GM12892 (cell line): ENCODE measurements at places on chromosomes 5 and 9.

DNA sequence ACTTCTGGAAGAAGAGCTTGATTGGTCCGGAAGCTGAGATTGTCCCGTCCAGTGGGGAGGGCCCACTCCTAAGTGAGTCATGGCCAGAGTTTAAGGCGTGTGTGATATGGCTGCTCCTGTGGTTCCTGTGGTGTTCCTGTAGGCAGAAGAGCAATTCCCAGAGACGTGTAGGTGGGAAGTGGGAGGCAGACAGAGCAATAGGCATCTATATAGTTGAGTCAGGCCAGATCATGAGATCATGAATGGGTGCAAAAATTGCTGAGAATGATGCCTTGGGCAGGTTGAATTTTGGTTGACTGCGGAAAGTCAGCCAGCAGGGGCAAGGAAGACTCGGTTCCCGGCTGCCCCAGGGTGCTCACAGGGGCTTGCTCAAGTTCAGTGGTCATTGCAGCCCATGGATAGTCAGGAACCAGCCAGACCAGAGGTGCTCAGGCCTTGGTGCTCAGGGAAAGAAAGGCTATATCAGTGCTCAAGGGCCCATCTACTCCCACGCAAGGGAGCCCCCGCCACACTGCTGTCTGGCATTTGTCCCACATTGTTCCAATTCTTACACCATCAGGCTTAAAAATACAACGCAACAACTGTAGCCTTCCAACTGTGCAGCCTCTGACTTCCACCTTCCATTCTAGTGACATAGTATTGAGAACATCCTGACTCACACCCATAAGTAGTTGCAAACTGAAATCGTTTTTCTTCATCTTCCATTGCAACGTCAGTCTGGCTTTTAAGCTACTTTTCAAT lies 21.0 kb upstream of the GSN start:
- no peak for DNase-seq

DNA sequence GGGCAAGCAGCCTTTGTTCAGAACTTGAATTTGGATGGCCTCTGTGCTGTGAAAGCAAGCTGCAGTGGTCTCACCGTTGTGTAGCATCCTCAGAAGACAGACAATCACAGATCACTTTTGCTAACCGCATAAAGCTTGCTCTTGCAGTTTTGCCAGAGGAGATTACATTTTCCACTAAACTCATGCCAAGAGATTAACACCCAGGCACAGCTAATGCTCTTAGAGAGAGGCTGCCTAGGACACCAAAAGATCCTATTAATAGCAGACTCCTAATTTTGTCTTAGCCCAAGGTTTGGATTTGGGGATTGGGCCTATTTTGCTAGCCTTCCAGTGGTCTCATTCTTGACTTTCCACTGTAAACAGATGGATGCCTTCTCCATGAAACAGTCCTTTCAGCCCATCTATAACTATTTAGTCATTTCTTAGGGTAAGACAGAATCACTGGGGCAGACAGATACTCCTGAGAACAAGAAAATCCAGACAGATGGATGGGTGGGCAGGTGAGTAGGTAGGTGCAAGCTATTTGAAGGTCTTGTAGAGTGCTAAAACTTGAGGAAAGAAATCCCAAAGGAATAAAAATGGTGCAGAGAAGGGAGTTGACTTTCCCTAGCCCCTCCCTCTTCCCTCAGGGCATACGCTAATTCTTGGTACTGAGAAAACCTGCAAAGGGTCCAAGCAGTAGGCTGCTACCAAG lies 506.2 kb downstream of the SPOCK1 start:
- no peak for DNase-seq

GRCh38 chr9:130578865-130579737 lies at the start of gene FUBP3:
Gene FUBP3 (plus strand): TSS chr9:130579577. CDS start chr9:130579681, 104 bp downstream.
- DNase-seq = peak; percentile 99

- no peak for DNase-seq
These were observed 32.7 kb downstream of the UBE2D2 start for GRCh38 chr5:139593716-139594319.

- no peak for DNase-seq
These were observed 2.2 kb downstream of the THBS4 start for GRCh38 chr5:80037366-80037765.

DNA sequence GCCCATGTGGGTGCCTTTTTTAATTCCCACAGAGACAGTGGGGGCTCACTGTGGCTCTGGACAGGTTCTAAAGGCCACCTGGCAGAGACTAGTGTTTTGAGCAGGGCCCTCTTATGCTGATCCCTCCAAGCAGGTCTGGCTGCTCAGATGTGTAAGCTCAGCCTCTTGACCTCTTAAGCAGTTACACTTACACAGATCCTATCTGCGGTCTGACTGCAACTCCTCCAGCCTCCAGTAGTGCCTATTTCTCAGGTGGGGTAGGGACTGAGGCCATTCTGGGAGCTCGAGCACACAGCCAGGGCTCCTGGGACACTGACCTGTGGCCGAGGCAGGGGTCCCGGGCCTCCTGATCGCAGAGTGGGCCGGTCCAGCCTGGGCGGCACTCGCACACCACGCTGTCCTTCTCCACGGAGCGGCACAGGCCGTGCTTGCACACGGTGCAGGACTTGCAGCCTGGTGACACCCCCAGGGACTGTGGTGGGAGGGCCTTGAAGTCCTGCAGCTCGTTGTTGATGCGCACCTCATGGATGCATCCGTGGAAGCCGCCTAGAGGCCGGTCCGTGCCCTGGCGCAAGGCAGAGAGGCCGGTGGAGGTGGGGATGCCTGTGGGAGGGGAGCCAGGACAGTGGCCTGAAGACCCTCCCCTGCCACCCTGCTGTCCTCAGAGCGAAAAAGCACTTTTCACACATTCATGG lies 91.9 kb upstream of the PANK3 start:
- no peak for DNase-seq

GRCh38 chr9:117218951-117219350 lies 195.9 kb downstream of the ASTN2 start:
- DNase-seq = no peak

GRCh38 chr9:135775911-135776310 lies 73.9 kb downstream of the KCNT1 start:
- DNase-seq = no peak

DNA sequence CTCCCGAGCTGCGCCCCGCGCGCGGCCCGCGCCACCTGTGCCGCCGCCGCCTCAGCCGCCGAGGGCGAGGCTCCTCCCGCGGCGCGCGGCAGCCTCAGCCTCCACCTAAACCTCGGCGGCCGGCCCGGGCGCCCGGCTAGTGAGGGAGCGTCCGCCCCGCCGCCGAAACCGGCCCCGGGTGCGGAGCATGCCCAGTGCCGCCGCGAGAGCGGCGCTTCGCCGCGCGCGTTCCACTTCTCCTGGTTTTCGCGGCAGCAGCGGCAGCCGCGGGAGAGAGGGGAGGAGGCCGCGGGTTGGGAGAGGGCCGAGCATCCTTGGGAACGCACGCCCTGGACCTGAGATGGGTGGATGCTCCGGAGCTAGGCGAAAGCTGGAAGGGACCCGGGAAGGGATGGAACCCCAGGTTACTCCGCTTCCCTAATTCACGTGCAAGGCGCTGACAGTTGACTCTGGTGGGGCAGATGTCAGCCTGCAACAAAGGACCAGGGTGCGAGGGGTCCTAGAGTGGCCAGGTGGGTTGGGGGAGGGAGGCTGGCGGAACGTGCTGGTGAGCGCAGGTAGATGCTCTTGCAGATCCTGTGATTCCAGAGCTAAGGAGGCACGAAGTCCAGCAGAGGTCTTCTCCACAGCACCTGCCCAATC lies at the start of gene CTNND2:
CTNND2 (minus strand) TSS at position 182 of the 642 bp plus-strand sequence. CDS start 593 bp downstream, outside the sequence.
- peak; percentile 0 for DNase-seq

- no peak for DNase-seq
These were observed 1523.6 kb upstream of the WWC1 start for GRCh38 chr5:166767858-166768257.

DNA sequence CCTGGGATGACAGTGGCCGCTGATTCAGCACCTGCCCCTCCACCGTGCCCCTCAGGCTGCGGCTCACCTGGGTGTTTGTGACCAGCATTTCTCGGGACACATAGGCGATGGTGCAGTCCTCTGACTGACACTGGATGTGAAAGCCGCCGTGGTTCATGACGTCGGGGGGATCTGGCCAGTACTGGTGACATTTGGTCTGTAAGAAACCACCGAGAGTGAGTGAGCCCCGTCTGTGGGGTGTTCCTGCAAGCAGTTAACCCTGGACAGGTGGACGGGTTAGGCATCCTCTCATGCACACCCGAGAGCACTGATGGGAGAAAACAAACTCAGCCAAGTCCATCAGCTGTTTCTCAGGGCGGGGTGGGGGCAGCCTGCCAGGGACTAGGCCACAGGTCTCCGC lies 62.5 kb upstream of the EPB41L4B start:
- DNase-seq = no peak

GRCh38 chr9:111030492-111030891 lies 7.8 kb downstream of the LPAR1 start:
- DNase-seq = no peak

- no peak for DNase-seq
These were observed 22.0 kb upstream of the ARHGEF28 start for GRCh38 chr5:73603998-73604397.

DNA sequence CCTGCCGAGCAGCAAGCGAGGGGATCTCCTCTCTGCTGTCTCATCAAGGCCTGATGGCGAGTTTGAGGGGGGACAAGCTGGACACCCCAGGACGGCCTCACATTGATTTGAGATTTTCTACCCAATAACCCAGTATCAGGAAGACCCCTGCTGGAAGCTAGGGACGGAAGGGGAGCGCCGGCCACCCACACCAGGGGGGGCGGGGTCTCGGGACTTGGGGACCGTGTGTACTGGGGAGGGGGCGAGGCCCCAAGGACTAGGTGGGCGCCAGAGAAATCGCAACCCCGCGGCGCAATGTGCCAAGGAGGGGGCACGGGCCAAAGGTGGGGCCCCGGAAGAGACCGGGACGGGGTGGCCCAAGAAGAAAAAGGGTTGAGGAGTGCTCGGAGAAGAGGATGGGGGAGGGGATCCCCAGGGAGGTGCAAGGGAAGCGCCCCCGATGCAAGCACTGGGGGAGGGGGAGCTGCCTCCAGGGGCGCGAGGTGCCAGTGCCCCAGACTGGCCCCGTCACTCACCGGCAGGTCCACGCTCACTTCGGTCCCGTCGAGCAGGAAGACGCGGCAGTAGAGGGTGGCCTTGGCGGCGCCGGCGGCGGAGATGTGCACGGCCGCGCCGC lies 1.1 kb downstream of the EPB41L4B start:
- no peak for DNase-seq

GRCh38 chr5:172622091-172623046 lies 18.7 kb upstream of the NEURL1B start:
- DNase-seq = no peak

DNA sequence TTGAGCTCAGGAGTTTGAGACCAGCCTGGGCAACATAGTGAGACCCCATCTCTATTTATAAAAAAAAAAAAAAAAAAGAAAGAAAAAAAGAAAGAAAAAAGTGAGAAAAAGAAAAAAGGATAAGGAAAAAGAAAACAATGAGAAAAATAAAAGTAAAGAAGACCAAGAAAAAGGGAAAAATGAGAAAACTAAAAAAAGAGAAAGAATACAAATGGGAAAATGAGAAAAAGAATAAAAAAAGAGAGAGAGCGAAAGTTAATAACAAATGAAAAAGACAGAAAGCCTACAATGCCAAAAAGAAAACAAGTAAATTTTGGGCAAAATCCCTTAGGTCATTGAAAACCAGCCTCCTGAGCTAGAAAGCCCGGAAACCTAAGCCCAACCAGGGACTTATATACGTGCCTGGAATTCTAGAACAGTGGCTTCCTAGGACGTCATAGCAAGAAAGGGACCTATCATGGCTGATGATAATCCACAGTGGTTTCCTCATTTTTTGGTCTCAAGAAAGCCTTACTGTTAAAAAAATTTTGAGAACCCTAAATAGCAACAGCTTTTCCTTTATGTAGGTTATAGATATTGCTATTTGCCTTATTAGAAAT lies 131.7 kb upstream of the CLINT1 start:
- DNase-seq = no peak

- DNase-seq = no peak
These were observed 18.1 kb upstream of the ZNF484 start for GRCh38 chr9:92895812-92896436.

DNA sequence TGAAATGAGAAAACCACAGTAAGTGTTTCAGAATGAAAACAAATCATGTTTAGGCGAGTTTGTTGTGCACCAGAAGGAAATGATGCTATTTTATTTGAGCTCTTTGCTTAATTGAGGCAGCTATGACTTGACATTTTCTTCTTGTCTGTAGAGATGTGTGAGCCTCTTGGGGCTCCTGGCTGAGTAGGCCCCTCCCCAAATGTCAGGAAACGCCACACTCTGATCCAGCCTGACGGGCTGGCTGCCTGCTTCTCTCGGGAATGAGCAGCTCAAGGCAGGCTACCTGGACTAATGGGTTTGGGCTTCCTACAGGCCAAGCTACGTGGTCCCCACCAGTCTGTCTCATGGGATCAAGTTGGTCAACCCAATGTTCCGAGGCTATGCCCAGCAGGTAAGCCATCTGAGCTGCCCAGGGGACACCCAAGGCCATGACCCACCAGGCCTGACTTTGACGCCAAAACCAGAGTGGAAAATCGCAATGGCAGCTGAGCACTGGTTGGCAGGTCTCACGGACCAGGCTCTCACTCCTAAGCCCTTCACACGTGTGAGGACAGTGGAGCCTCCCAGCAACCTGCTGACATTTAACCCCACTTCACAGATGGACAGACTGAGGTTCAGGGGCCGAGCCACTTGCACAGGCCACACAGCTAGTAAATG lies 29.9 kb downstream of the USP20 start:
- DNase-seq = no peak

- DNase-seq = no peak
These were observed 218.5 kb downstream of the TAF11L14 start for GRCh38 chr5:17852740-17853139.

DNA sequence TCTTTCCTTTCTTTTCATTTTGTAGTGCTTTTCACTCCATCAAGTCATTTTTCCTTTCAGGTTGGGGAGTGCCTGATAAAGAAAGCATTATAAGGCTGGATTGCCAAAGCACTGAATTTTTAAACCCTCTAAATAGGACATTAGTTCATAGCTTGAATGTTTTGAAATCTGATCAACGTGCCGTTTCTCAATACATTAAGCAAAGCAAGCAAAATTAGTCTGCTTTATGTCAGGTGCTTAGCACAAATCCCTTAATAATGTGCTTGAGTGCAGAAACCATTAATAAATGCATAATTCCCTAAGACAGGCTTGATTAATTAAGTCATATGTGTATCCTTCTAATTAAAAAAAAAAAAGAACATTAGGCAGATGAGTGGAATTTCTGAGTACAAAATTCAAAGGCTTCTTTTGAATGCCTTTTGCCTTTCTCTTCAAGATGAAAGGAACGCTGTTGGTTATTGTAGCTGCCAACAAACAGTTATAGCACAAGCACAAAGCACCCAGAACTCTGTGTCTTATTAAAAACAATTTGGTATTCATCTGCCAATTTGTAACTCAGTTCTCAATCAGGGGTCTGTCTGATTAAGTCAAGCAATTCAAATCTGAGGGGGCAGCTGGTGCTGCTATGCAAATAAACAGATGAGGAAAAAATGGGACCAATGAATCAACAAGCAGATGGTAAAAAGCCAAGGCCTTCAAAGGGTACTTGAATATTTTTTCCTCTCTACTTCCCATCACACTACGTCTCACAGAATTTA lies 233.7 kb downstream of the TLE1 start:
- no peak for DNase-seq

DNA sequence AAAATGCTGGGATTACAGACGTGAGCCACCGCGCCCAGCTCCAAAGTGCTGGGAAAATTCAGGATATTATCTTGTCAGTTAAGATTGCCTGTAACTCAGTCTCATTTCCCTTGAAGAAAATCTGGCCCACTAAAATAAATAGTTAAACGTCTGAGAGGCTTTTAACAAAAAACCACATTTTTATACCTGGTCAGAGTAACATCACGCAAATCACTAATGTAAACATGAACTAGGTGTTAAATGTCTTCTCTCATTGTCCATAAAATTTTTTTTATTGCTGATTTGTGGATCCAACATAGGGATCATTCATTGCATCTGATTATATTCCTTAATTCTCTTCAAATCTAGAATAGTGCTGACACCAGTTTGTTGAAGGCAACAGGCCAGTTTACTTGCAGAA lies 22.3 kb downstream of the CNOT6 start:
- no peak for DNase-seq
